Mesothelial cell of epicardium (in vitro differentiated cells): ENCODE measurements at places on chromosomes 2 and 18.

- H3K27me3 ChIP-seq: no peaks in the 10 kb centered on the region
- no peak overlapping the region for H3K27ac ChIP-seq
- no peak overlapping the region for H3K4me3 ChIP-seq
- no peaks in the 10 kb centered on the region for H3K4me1 ChIP-seq
- no peak for DNase-seq
Measured at GRCh38 chr2:107337209-107337898, 451.4 kb upstream of the ST6GAL2 start.

GRCh38 chr2:96207774-96208142, 869 bp downstream of the STARD7 start:
- H3K27me3 ChIP-seq: no peaks in the 10 kb centered on the region
- no peak for DNase-seq
- H3K36me3 ChIP-seq: peaks cover 3% of the 10 kb centered on the region

- no peak overlapping the region for H3K4me3 ChIP-seq
- DNase-seq: no peak
- no peaks in the 10 kb centered on the region for H3K4me1 ChIP-seq
Measured at GRCh38 chr2:234640657-234641056, 143.8 kb upstream of the ARL4C start.

DNA sequence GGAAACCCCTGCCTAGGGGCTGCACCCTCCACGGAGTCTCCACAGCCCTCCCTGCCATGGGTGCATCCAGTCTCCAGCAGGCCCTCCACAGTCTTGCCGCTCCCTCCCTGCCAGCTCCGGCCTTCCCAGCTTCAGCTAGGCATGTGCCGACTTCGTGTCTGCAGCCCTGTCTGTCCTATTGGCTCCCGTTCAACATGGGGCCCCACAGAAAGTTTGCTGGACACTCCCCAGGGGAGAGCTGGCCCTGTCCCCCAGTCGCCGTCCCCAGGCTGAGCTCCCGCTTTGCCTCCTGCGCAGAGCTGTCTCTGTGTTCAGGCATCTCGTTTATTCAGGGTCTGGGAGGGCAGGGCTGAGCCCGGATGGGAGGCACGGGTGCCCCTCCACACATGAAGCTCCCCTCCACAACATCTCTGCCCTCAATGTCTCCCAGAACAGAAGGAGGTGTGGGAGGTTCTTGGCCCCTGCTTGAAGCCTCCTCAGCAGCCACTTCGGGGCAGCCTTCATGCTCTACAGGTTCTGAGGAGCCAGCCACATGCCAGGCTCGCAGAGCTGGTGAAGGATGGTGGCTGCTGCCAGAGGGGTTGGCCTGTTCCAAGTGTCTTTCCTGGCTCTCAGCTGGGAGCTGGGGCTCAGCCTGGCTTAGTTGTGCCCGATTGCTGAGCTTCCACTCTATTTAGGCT, 120.1 kb upstream of the PXDN start:
- H3K4me3 ChIP-seq: no peak overlapping the region
- H3K27me3 ChIP-seq: peaks cover 55% of the 10 kb centered on the region
- DNase-seq: no peak
- H3K4me1 ChIP-seq: peaks cover 15% of the 10 kb centered on the region
- H3K36me3 ChIP-seq: no peaks in the 10 kb centered on the region

GRCh38 chr2:41859615-41860514, 188.0 kb upstream of the PKDCC start:
- no peak overlapping the region for H3K4me3 ChIP-seq
- H3K36me3 ChIP-seq: no peaks in the 10 kb centered on the region
- no peaks in the 10 kb centered on the region for H3K4me1 ChIP-seq
- H3K27ac ChIP-seq: no peak overlapping the region
- no peak for DNase-seq

DNA sequence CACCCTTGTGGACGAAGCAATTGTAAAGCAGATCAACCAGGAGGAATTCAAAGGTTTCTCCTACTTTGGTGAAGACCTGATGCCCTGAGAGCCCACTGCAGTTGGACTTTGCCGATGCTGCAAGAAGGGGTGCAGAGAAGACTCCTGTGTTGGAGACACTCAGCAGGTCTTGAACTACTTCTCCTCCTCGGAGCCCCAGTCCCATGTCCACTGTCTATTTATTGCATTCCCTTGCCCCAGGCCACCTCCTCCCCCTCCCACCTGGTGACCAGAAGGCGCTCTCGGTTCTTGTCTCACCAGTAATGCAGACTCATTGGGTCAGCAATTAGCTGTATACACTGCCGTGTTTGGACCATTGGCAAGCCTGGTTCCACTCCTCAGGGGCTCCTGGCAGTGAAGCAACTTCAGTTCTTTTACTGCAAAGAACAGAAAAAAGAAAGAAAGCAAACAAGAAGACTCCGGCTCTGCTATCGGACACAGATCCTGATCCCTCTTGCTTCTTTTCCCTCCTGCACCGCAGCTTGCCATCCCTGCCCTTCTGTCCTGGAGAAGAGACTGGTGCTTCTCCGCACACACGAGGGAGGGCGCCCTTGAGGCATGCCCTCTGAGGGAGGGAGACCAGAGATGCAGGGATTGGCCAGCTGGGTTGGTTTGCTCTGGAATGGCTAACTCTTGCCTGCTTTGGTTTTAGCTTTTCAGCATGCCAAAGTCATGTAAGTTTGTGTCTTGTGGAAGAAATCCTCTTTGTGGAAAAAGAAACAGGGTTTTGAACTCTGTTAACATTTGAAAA, 112.2 kb upstream of the EPAS1 start:
- no peak overlapping the region for H3K27ac ChIP-seq
- DNase-seq: no peak
- no peaks in the 10 kb centered on the region for H3K4me1 ChIP-seq
- H3K36me3 ChIP-seq: no peaks in the 10 kb centered on the region
- H3K27me3 ChIP-seq: no peaks in the 10 kb centered on the region

- H3K4me1 ChIP-seq: peaks cover 4% of the 10 kb centered on the region
- no peak for DNase-seq
Measured at GRCh38 chr18:34028324-34028723, 196.4 kb downstream of the NOL4 start.
